Ovary (tissue), 10 donors: ENCODE measurements at places on chromosomes 1 and 21. TPM values are rescaled to one million over a fixed set of nuclear protein-coding genes. Genes with fewer than 3 reads are reported as not detected.
A peak's percentile ranks its signal among the peaks of the same experiment; 100 is the strongest.

DNA sequence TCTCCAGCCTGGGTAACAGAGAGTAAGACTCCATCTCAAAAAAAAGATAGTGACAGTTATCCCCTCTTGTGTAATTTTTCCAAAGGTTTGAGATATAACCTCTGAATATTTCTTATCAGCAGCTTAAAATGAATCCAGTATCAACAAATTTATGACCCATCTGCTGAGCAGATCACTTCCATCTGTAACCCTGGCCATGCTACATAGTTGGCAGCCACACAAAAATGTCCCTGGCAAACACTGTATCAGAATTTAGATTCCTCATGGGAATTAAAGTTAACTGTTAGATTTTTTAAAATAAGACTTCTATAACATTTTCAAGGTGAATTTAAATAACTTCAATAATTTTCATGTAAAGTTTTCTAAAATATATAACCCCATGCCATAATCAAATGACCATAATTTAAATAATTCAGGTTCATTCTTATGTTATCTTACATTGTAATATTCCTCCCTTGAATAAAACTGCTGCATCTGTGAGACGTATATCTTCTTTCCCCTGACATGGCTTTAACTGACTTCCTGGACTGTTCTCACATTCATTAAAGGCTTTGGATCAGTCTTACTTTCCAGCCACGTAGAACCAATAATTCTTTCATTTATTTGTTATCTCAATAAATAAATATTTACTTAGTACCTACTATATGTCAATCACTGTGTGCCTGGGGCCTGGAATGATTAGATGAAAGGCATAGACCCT, 5.3 kb upstream of the PRPF38B start:
- no peak overlapping the region for H3K27ac ChIP-seq
- peaks cover 2% of the 10 kb centered on the region for H3K4me1 ChIP-seq
- no peaks in the 10 kb centered on the region for H3K36me3 ChIP-seq
- no peak overlapping the region for H3K4me3 ChIP-seq
- H3K27me3 ChIP-seq: no peaks in the 10 kb centered on the region
- no peak for DNase-seq

- peak; percentile 72 for DNase-seq
- H3K4me3 ChIP-seq: no peak overlapping the region
- H3K27ac ChIP-seq: no peak overlapping the region
- peaks cover 14% of the 10 kb centered on the region for H3K4me1 ChIP-seq
Measured at GRCh38 chr1:205918955-205919746, 24.1 kb downstream of the SLC26A9 start.

DNA sequence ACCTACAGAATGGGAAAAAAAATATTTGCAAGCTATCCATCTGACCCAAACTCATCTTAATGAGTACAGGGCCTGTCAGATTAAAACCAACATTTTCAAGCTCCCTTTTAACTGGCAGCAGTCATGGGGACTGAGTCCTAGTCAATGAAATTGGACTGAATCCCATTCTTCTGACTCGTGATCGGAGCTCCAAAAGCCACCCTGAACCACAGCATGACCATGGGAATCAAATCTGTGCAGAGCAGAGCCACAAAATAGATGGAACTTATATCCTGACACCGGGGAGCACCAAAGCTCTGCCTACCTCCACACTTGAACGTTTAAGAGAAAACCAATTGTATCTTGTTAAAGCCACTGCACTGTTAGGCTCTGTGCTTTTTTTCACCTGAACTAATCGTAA, 5.0 kb upstream of the RWDD3 start:
- no peak overlapping the region for H3K4me3 ChIP-seq
- no peaks in the 10 kb centered on the region for H3K4me1 ChIP-seq

- no peak for DNase-seq
- no peaks in the 10 kb centered on the region for H3K36me3 ChIP-seq
Measured at GRCh38 chr1:116873680-116874271, 35.9 kb upstream of the PTGFRN start.

DNA sequence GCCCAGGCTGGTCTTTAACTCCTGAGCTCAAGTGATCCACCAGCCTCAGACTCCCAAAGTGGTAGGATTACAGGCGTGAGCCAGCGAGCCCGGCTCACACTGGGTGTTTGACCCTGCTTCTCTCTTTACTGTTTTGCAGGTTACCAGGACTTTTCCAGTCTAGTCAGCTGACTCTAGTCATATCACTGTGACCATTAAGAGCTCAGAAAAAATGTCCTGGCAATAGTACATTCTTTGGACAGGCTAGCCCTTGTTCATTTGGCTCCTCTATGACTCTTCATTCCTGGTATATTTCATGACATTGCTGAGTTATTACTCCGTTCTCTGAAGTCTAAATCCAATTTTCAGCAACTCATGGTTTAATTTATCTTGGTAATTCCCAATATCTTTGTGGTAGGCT, 8.0 kb upstream of the CA6 start:
- H3K27ac ChIP-seq: no peak overlapping the region
- no peak overlapping the region for H3K4me3 ChIP-seq
- H3K27me3 ChIP-seq: no peaks in the 10 kb centered on the region
- no peaks in the 10 kb centered on the region for H3K36me3 ChIP-seq
- H3K4me1 ChIP-seq: no peaks in the 10 kb centered on the region

- H3K4me1 ChIP-seq: no peaks in the 10 kb centered on the region
- H3K27ac ChIP-seq: no peak overlapping the region
Measured at GRCh38 chr1:204974327-204974726, 68.7 kb upstream of the CNTN2 start.

GRCh38 chr1:67383999-67384638, 46.1 kb downstream of the SERBP1 start:
- H3K4me3 ChIP-seq: no peak overlapping the region
- H3K27ac ChIP-seq: no peak overlapping the region
- no peak for DNase-seq
- no peaks in the 10 kb centered on the region for H3K4me1 ChIP-seq

GRCh38 chr1:38326856-38327255, 280.3 kb upstream of the POU3F1 start:
- H3K27ac ChIP-seq: no peak overlapping the region
- H3K4me3 ChIP-seq: no peak overlapping the region
- H3K4me1 ChIP-seq: no peaks in the 10 kb centered on the region

DNA sequence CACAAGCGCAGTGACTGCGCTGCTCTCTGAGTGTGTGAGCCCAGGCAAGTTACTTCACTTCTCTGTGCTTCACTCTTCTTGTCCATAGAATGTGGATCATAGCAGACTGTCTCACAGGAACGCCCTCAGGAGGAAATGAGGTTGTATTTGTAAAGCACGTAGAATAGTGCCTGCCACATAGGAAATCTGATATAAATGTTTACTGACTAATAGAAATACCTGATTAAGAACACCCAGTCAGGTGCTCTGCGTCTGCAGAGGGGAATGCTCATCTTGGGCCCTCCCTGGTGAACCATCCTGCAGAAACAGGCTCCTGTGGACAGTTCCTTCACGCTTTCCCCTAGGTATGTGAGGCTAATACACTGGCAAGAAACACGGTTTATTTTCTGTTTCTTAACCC, 100.3 kb downstream of the BEND5 start:
- DNase-seq: no peak
- no peak overlapping the region for H3K4me3 ChIP-seq
- H3K27ac ChIP-seq: no peak overlapping the region
- no peaks in the 10 kb centered on the region for H3K4me1 ChIP-seq

- peaks cover 28% of the 10 kb centered on the region for H3K4me1 ChIP-seq
- H3K36me3 ChIP-seq: no peaks in the 10 kb centered on the region
- H3K4me3 ChIP-seq: no peak overlapping the region
- no peak overlapping the region for H3K27ac ChIP-seq
- no peaks in the 10 kb centered on the region for H3K27me3 ChIP-seq
Measured at GRCh38 chr1:91777196-91777595, 108.8 kb downstream of the TGFBR3 start.

DNA sequence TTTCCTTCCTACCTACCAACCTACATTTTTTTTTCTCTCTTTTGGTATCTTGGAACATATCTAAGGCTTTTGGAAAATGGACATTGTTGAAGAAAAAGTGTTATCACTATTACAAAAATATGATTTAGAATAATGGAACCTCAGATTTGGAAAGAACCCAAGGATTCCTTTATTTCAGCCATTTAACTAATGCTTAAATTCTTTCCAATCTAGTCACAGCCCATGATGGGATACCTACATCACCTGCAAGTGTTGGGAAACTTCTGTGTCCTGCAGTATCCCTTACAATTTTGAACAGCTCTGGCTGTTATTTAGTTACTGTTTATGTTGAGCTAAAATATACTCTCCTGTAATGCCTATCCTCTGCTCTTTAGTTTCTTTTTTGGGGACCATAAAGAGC, 22.3 kb upstream of the APOBEC4 start:
- no peaks in the 10 kb centered on the region for H3K27me3 ChIP-seq
- no peak overlapping the region for H3K27ac ChIP-seq
- DNase-seq: no peak
- H3K36me3 ChIP-seq: no peaks in the 10 kb centered on the region

GRCh38 chr1:195251900-195252299, 1356.3 kb downstream of the KCNT2 start:
- H3K27me3 ChIP-seq: no peaks in the 10 kb centered on the region
- H3K36me3 ChIP-seq: no peaks in the 10 kb centered on the region
- no peak for DNase-seq
- H3K4me3 ChIP-seq: no peak overlapping the region
- H3K27ac ChIP-seq: no peak overlapping the region

The LRRC7 gene
- total RNA-seq: not detected

The KIAA1614 gene
- total RNA-seq: 14.3 TPM

The S100A7A gene
- total RNA-seq: not detected

The ZNF692 gene
- total RNA-seq: 27.4 TPM
